ENCODE measurements at places on chromosomes 1 and 21. TPM values are rescaled to one million over a fixed set of nuclear protein-coding genes. Genes with fewer than 3 reads are reported as not detected.

PPIAL4G gene
- total RNA-seq, result not detected

OLFML3 gene
- total RNA-seq, result 4.3 TPM

OR2M3 gene
- not detected for total RNA-seq

SLC35D1 gene
- 12.3 TPM for total RNA-seq
